GM20000 (cell line): ENCODE measurements at places on chromosomes 5 and 9.

DNA sequence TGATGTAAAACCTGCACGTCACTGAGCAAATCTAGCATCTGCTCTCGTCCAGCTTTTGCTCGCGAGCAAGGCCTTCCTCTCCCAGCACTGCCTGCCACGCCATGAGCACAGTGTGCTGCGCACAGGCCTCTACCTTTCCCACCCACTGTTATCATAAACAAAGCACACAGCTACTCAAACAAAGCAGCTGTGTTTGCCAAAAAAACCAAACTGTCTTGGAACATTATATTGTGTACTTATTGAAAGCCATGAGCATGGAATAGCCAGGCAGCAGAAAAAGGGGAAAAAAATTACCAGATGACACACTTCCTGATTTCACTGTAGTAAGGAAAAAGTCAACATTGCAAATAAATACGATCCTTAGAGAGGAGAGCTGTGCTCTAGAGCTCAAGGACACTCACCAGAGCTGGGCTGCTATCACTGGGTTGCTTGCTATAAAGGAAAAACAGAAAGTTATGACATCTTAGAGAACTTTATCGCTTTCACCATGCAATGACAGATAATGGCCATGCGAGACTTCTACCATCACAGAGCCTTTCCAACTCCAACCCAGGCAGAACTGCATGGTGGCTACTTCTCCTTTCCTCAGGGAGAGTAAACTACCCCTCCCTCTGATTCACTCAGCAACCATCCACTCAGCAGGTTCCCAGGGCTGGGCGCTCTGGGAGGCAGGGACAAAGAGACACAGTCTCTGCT is 69.6 kb downstream of the EPB41L4B start:
- DNase-seq: no peak

DNA sequence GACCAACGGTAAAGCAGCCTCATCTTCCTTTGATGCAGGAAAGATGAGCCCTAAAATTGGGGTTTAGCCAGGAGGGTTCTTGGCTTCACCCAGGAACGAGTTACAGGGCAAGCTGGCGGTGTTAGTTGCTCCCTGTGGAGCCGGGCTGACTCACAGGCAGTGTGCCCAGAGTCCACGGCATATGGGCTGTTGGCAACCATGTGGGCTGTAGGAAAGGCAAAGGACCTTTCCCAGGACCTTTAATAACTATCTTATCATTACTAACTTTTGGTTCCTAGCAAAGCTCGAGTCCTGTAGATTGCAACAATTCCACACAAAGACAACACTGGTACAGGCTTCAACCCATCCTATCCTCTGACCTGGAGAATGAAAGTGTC is 29.8 kb upstream of the CLPTM1L start:
- no peak for DNase-seq

- peak; percentile 95 for DNase-seq
Measured at GRCh38 chr9:114155263-114155994, at the start of gene COL27A1. Gene COL27A1, plus strand, starts transcription at chr9:114155537. Its CDS starts 414 bp downstream, at chr9:114155951.

GRCh38 chr9:87135074-87135473 is 187.8 kb upstream of the GAS1 start:
- no peak for DNase-seq

DNA sequence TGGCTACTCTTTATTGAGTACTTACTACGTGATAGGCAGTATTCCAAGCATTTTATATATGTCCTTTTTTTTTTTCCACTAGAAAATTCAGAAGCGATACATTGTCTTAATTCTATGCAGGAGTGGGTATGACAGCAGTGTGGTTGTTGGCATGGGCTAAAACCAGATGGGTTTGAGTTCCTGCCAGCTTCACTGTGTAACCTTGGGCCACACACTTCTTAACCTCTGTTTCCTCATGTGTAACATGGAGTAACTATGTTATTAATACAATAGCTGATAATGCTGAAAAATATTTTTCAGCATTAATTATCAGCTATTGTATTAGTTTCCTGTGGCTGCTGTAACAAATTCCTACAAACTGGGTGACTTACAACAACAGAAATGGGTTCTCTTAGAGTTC is 12.0 kb downstream of the SNX18 start:
- no peak for DNase-seq

DNA sequence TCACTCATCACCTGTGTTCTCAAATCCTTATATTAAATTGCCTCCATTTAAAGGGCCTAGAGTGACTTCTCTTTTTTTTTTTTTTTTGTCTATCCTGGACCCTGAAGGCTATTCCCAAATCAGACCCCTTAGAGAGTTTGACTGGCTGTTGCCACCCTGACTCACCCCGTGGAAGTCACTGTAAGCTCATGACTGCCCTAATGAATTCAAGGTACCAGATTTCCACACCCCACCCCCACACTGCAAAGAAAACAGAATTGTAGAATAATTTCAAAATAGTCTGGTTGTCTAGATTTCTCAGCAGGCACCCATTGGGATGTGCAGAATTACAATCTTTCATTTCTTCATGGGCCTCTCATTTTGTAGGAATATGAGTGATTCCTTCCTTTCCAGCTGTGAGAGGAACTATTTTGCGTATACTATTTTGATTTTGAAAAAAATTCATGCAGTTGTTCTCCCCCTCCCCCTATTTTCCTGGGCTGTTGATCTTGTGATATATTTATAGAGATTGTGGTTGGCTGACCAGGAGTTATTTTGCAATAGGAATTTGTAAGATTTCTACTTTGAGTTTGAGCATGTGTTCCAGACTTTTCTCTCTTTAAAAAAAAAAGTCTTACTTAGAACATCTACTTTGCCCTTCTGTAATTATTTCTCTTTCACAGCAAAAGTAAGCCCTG is 79.1 kb downstream of the ZNF618 start:
- DNase-seq: no peak

- DNase-seq: no peak
Measured at GRCh38 chr5:143933451-143933850, 121.5 kb downstream of the HMHB1 start.

DNA sequence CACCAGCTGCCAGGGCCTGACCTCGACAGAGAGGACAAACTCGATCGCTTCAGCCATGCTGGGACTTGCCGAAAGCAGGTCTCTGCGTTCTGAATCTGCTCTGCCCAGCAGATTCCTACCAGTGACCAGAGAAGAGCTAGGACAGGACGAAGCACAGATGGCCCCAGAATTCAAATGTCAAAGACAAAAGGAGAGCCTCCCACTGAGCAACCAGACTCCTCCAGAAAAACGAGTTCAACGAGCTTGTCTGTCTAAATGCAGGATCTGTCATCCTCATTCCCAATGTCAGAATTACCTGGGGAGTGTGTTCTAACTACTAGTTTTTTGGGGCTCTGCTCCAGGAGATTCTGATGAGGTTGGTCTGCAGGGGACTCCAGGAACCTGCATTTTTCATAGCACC is 13.4 kb downstream of the AK8 start:
- no peak for DNase-seq

- no peak for DNase-seq
Measured at GRCh38 chr9:4837261-4838188, 44.8 kb downstream of the RCL1 start.

GRCh38 chr5:135396459-135397055 is 2.5 kb downstream of the MACROH2A1 start:
- no peak for DNase-seq

GRCh38 chr5:67659288-67659687 is 462.7 kb upstream of the CD180 start:
- no peak for DNase-seq

DNA sequence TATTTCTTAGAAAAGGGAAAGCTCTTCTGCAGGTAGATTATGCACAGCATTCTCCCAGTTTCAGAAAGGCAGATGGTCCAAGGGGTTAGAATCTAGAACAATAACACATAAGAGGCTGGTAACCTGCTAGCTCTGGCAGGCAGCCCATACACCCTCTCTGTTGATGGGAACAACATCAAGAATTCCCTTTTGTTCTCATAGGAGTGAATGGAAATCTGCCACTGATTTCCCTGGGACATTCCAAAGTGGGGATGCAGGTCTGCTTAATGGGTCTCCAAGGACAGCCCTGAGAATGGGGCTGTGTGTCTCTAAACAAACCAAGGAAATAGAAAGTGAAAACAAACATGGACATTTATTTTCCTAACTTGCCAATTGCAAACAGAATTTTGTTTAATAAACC is 456.8 kb downstream of the EBF1 start:
- no peak for DNase-seq

GRCh38 chr5:156043351-156043750 is 283.6 kb upstream of the SGCD start:
- DNase-seq: no peak

DNA sequence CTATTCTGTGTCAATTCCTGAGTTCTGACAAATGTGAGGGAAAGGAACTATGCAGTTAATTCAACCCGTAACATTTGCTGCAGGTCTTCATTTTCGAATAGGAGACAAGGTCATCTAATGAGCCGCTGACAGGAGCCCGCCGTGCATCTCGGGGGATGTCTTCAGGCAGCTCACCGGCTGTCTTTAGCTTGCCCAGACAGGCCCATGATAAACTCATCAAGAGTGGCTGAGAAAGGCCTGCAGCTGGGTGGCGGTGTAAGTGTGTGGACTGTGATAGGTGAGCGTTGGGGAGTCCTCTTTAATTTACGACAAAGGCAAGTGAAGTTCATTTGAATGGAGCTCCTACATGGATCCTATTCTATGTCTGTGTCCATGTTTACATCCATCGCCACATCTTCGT is 190.5 kb downstream of the ADCY2 start:
- no peak for DNase-seq

DNA sequence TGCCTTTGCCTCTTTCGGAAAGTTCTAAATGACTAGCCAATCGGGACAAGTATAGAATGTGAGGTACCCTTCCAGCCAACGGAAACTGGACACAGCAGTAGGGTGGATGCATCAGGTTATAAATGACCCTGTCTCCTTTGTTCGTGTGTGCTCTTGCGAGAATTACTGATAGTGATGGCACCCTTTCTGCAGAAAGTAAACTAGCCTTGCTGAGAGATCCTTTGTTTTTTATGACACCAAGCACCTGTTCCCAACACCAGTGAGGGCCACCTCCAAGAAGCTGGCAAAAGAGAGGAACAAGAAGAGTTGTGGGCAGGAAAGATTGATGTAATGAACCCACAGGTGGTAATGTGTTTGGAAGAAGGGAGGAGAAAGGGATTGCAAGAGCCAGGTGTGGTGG is 42.8 kb upstream of the FABP6 start:
- DNase-seq: no peak

GRCh38 chr9:135294836-135295235 is 184.7 kb upstream of the PPP1R26 start:
- no peak for DNase-seq

- no peak for DNase-seq
Measured at GRCh38 chr9:130636648-130637020, 27.8 kb upstream of the PRDM12 start.

DNA sequence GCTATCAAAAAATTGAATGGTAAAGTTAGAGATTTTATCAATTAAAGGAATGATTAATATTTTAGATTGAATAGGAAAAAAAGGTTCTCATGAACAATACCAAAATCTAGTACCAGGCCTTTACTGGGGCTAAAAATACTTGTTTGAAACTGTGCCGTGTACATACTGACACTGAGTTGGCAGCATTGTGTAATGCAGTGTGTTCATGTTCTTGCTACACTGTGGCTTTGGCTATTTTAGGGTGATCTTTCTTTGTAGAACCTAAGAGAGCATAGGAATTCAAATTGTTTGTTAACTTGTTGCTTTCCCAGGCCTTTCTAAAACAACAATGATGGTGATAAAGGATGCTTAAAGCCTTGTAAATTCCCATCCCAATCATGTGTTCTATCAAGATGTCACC is 80.9 kb downstream of the KIF4B start:
- no peak for DNase-seq

DNA sequence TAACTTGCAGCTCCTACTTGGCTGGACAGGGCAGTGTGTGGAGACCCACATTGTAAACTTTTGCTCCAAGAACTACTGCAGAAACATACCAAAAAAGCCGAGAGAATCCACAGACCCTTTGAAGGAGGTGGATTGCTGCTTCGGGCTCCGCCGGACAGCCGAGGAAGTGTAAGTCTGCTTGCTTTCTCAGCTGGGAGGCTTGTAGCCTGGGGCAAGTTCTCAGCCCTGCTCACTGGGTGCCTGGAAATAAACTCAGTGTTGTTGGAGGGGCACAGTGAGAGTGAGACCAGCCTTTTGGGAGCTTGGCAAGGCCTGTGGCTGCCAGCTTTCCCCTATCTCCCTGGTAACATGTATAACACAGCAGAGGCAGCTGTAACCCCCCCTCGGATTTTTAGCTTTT is 215.6 kb downstream of the SYK start:
- DNase-seq: no peak

GRCh38 chr9:8362250-8362649 is 562.7 kb upstream of the DMAC1 start:
- no peak for DNase-seq

DNA sequence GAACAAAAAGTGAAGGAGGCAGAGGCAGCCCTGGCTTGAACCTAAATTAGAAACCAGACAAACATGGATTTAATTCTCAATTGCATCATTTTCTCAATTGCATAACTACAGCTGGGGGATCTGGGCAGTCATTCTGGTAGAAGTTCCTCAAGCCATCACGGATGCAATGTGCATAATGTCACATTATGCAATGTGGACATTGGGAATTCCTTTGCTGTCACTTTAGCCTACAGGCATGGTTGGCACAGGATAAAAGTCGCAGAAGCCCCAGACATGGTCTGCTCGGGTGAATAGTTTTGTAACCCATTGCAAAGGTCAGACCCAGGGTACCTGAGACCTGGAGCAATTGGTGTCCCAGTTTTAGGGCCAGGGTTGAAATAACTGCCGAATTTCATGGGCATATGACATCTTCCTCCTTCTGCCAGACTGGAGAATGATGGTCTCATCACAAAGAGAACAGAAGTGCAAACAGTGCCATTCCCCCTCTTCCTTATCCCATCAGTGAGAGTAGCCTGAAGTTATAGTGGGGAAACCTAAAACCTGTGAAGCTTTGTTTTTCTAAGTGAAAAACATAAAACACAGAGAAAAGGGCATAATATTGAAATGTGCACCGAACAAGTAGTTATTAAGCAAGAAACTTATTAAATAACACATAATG is 290.8 kb downstream of the MSX2 start:
- no peak for DNase-seq
